ENCODE measurements at places on chromosomes 6 and 20.

- DNase-seq: no peak
Measured at GRCh38 chr6:85452441-85452881, 2.6 kb downstream of the NT5E start.

DNA sequence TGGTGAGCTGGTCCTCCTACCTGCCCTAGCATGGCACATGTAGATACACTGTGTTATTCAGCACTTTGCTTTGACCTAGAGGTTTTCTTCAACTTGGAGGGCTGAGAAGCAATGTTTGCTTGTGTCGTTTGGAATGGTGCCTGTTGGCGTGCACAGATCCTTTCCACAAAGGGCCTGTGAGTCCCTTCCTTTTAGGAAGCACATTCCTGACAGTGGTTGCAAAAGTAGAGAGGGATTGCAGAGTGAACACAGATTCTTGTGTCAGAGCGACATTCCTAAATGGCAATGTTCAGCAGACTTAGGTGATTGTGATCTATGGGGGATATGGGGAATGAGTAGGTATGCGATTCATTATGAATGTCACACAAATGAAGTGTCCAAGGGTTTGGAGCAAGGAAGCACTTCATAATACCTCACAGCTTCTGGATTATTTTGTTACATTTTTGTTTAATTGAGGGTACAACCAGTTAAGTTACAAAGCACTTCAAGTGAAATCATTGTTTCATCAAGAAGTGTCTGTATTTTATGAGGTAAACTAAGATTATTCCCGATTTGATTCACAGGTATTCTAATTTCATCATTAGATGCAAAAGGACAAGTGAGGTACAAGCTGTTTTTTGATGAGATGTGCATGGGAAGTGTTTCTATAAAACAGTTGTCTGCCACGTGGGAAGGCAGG is 713 bp upstream of the RNF144B start:
- DNase-seq: no peak

DNA sequence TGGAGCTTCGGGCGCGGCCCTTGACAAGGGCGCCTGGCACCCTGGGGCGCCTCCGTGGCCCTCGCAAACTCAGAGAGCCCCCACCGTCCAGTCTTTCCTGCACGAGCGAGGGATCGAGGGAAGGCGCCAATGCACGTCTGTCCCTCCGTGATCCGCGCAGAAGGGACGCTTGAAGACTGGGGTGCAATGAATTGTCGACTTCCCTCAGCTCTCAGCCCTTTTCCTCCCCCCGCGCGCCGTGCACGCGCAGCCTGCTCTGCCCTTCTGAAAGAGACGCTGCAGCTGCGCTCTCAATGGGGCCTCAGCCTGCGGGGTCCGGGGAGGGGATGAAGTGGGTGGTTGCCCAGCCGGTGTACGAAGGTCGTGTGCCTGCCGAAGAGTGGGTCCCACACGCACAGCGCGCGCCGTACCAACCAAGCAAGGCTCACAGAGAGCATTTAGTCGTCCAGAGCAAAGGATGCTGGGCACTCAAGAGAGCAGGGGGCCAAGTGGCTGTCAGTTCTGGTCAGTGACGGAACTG is 5.5 kb upstream of the SOX4 start:
- DNase-seq: peak; percentile 29

GRCh38 chr20:9632991-9633390 is 118.6 kb downstream of the LAMP5 start:
- DNase-seq: no peak

- DNase-seq: no peak
Measured at GRCh38 chr6:119879731-119880130, 530.2 kb upstream of the MAN1A1 start.

GRCh38 chr6:77456531-77457248 is 6.6 kb downstream of the HTR1B start:
- DNase-seq: no peak

Data from NCI-H2107 (cell line).